ENCODE measurements at places on chromosomes 13 and 19.

GRCh38 chr19:41548954-41549688 lies 26.8 kb upstream of the CEACAM21 start:
- peaks cover 57% of the 10 kb centered on the region for H3K4me1 ChIP-seq
- H3K27ac ChIP-seq: peak overlapping the region; percentile 100
- no peaks in the 10 kb centered on the region for H3K27me3 ChIP-seq
- DNase-seq: peak; percentile 90
- H3K36me3 ChIP-seq: peaks cover 40% of the 10 kb centered on the region

DNA sequence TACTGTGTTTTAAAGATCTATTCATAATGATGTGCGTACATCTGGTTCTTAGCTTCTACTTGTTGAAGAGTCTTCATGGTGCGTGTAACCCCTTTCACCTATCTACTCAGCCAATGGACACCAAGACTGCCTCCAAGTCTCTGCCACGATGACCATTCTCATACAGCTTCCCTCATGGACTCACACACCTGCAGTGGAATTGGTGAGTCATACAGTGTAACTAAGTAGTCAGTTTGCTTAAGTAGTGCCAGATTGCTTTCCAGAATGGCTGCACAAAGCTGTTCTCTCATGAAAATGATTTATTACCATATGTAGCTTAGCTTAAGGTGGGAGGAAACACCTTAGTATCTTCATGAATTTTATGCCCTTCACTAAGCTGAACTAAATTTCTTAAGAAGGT lies 112.3 kb downstream of the AKAP11 start:
- DNase-seq: no peak
- no peaks in the 10 kb centered on the region for H3K36me3 ChIP-seq
- H3K4me3 ChIP-seq: no peak overlapping the region
- peaks cover 37% of the 10 kb centered on the region for H3K4me1 ChIP-seq
- H3K27ac ChIP-seq: no peak overlapping the region
- no peaks in the 10 kb centered on the region for H3K27me3 ChIP-seq

- no peak overlapping the region for H3K27ac ChIP-seq
- no peaks in the 10 kb centered on the region for H3K36me3 ChIP-seq
- DNase-seq: no peak
- peaks cover 4% of the 10 kb centered on the region for H3K27me3 ChIP-seq
- H3K4me1 ChIP-seq: peaks cover 10% of the 10 kb centered on the region
Measured at GRCh38 chr19:49271080-49271753, 53.8 kb downstream of the SLC6A16 start.

GRCh38 chr19:18507021-18507726 lies 14.7 kb downstream of the ELL start:
- no peak overlapping the region for H3K4me3 ChIP-seq
- peaks cover 58% of the 10 kb centered on the region for H3K4me1 ChIP-seq
- no peaks in the 10 kb centered on the region for H3K27me3 ChIP-seq
- DNase-seq: no peak
- peak overlapping the region; percentile 39 for H3K27ac ChIP-seq
- H3K36me3 ChIP-seq: no peaks in the 10 kb centered on the region

- H3K27ac ChIP-seq: no peak overlapping the region
- no peak for DNase-seq
- peaks cover 48% of the 10 kb centered on the region for H3K4me1 ChIP-seq
- no peaks in the 10 kb centered on the region for H3K27me3 ChIP-seq
Measured at GRCh38 chr13:73934215-73934641, 200.0 kb downstream of the KLF12 start.

DNA sequence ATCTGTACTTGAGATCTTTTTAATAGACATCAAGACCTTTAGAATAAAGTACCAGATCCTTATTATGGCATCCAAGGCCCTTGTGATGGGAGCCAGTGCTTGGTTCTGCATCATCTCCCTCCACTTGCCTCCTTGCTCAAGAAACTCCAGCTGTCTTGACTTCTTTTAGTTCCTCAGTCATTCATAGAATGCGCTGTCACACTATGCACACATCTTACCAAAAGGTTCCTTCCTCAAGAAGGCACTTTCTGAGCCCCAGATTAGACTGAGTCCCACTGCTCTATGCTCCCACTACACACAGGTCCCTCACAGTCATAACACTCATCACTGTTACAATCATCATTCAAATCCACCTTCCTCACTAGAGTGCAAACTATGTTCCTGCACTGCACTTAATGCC lies 57.8 kb upstream of the ITM2B start:
- no peak overlapping the region for H3K27ac ChIP-seq
- no peaks in the 10 kb centered on the region for H3K27me3 ChIP-seq
- no peaks in the 10 kb centered on the region for H3K36me3 ChIP-seq
- no peaks in the 10 kb centered on the region for H3K4me1 ChIP-seq
- H3K4me3 ChIP-seq: no peak overlapping the region

DNA sequence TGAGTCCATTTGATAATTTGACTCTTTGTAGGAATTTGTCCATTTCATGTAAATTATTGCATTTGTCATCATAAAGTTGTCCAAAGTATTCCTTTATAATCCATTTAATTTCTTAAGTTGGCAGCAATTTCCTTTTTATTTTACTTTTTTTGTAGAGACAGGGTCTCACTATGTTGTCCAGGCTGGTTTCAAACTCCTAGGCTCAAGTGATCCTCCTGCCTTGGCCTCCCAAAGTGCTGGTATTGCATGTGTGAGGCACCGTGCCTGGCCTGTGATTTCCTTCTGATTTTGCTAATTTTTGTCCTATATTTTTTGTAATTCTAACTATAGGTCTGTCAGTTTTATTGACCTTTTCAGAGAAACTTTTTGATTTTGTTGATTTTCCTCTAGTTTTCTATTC lies 84.9 kb downstream of the URI1 start:
- H3K4me3 ChIP-seq: no peak overlapping the region
- peaks cover 51% of the 10 kb centered on the region for H3K36me3 ChIP-seq
- DNase-seq: no peak
- H3K27me3 ChIP-seq: no peaks in the 10 kb centered on the region
- H3K27ac ChIP-seq: no peak overlapping the region

DNA sequence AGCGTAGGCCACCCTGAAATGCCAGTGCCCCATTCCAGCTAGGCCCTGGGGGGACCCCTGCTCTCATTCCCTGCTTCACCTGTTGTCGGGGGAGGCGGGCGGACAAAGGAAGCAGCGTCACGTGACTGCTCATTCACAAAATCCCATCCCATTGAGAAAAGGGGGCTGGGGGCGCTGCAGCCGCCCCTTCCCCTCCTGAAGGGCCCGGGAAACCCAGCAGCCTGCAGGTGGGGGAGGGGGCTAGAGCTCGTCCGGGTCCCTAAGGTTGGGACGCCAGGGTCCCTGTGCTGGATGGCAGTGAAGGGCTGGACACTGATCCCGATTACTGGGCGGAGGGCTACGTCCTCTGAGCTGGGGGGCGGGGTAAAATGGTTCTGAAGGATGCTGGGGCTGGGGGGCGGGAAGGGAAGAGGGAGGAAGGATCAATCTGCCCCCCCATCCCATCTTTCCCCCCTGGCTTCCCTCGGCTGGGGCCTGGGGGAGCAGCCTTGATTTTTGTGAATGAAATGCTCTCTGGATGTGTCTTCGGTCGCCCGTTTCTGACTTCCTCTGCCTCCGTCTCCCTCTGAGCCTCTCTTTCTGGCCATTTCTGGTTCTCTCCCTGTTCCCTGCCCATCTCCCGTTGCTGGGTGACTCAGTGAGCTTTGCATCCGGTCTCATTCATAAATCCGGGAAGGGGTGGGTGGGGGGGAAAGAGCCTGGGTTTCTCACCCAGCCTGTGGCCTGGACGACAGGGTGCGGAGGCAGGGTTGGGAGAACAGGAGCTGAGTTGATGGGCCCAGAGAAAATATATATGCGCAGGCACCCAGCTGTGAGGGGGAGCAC lies 816 bp downstream of the SPRED3 start:
- DNase-seq: no peak
- H3K27me3 ChIP-seq: peaks cover 18% of the 10 kb centered on the region
- H3K27ac ChIP-seq: no peak overlapping the region
- peaks cover 8% of the 10 kb centered on the region for H3K36me3 ChIP-seq

DNA sequence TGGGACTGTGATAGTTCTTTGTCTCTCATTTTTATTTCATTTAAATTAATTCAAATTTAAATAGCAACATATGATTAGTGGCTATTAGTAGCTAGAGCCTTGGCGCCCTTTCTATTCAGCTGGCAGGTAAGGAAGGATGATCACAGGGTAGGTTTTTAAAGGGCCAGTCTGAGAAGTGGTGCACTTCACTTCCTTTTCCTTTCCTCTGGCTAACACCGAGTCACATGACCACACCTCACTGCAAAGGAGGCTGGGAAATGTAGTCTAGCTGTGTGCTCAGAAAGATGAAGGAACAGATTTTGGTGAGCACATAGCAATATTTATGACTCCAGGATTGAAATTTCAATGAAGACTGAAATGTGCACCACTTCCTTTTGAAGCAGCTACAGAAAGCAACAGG lies 128.7 kb downstream of the TSHZ3 start:
- peaks cover 21% of the 10 kb centered on the region for H3K4me1 ChIP-seq
- no peaks in the 10 kb centered on the region for H3K27me3 ChIP-seq
- no peak overlapping the region for H3K27ac ChIP-seq
- H3K36me3 ChIP-seq: peaks cover 2% of the 10 kb centered on the region
- DNase-seq: peak; percentile 60

GRCh38 chr13:41707194-41707821 lies 250.0 kb downstream of the RGCC start:
- peaks cover 3% of the 10 kb centered on the region for H3K4me1 ChIP-seq
- no peak overlapping the region for H3K27ac ChIP-seq
- DNase-seq: no peak
- H3K4me3 ChIP-seq: no peak overlapping the region

- no peaks in the 10 kb centered on the region for H3K27me3 ChIP-seq
- H3K27ac ChIP-seq: no peak overlapping the region
- no peak overlapping the region for H3K4me3 ChIP-seq
- H3K36me3 ChIP-seq: no peaks in the 10 kb centered on the region
- H3K4me1 ChIP-seq: no peaks in the 10 kb centered on the region
Measured at GRCh38 chr13:30196025-30196424, 111.3 kb downstream of the KATNAL1 start.

GRCh38 chr19:1630811-1631210 lies 21.6 kb downstream of the TCF3 start:
- no peak overlapping the region for H3K4me3 ChIP-seq
- no peaks in the 10 kb centered on the region for H3K4me1 ChIP-seq
- DNase-seq: no peak
- no peak overlapping the region for H3K27ac ChIP-seq

- DNase-seq: no peak
- no peaks in the 10 kb centered on the region for H3K4me1 ChIP-seq
- H3K36me3 ChIP-seq: peaks cover 4% of the 10 kb centered on the region
- H3K4me3 ChIP-seq: no peak overlapping the region
- H3K27ac ChIP-seq: no peak overlapping the region
- no peaks in the 10 kb centered on the region for H3K27me3 ChIP-seq
Measured at GRCh38 chr13:32212421-32212820, 102.7 kb downstream of the ZAR1L start.

GRCh38 chr19:44635581-44636438 lies 7.9 kb upstream of the PVR start:
- H3K36me3 ChIP-seq: no peaks in the 10 kb centered on the region
- H3K4me3 ChIP-seq: no peak overlapping the region
- no peak overlapping the region for H3K27ac ChIP-seq
- no peaks in the 10 kb centered on the region for H3K4me1 ChIP-seq
- peaks cover 3% of the 10 kb centered on the region for H3K27me3 ChIP-seq
- DNase-seq: no peak

GRCh38 chr19:31278555-31279435 lies 70.4 kb downstream of the TSHZ3 start:
- H3K27ac ChIP-seq: no peak overlapping the region
- no peak overlapping the region for H3K4me3 ChIP-seq
- no peak for DNase-seq
- no peaks in the 10 kb centered on the region for H3K36me3 ChIP-seq

DNA sequence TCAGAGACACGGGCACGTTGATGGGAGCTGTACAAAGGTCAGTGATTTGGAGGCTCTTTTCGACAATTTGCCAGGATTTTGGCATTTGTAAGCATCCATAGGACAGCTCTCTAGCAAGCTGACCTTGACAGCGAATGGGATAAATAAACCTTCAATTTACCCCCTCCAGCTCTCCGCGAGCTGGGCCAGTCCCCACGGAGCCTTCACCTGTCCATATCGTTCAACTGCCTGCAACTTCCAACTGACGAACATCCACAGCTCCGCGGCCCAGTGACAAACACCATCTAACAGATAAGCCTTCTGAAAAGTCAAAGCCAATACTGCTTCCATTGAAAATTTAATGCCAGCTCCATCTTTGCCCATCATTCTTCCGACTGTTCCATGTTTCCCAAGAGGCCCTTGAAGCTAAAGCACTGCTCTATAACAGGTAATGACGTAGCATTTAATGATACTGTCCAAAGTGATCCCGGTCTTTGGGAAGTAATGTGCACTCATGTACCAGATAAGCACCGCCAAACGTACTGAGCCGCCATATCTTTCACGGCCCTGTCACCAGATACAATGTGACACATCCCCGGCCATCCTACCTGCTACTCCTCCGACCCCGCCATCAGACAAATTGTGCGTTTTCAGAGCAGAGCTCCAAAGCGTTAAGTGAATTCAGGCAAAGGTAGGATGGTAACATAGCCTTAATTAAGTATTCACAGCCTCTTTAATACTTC lies 365.3 kb upstream of the ZNF507 start:
- H3K36me3 ChIP-seq: no peaks in the 10 kb centered on the region
- DNase-seq: no peak
- no peak overlapping the region for H3K27ac ChIP-seq
- peaks cover 2% of the 10 kb centered on the region for H3K27me3 ChIP-seq
- no peaks in the 10 kb centered on the region for H3K4me1 ChIP-seq

GRCh38 chr13:85799097-85799582 lies at the start of gene SLITRK6:
TSS of gene SLITRK6 (minus strand) at chr13:85799419. CDS start at chr13:85796508, 2,911 bp downstream.
- no peaks in the 10 kb centered on the region for H3K4me1 ChIP-seq
- H3K4me3 ChIP-seq: no peak within 1 kb of the TSS
- no peak for DNase-seq
- H3K27me3 ChIP-seq: no peaks in the 10 kb centered on the region
- H3K36me3 ChIP-seq: no peaks in the 10 kb centered on the region
- H3K27ac ChIP-seq: no peak within 1 kb of the TSS

- H3K36me3 ChIP-seq: no peaks in the 10 kb centered on the region
- DNase-seq: no peak
- H3K4me1 ChIP-seq: peaks cover 6% of the 10 kb centered on the region
- H3K27me3 ChIP-seq: peaks cover 3% of the 10 kb centered on the region
Measured at GRCh38 chr13:102584434-102584833, 12.4 kb upstream of the TPP2 start.

DNA sequence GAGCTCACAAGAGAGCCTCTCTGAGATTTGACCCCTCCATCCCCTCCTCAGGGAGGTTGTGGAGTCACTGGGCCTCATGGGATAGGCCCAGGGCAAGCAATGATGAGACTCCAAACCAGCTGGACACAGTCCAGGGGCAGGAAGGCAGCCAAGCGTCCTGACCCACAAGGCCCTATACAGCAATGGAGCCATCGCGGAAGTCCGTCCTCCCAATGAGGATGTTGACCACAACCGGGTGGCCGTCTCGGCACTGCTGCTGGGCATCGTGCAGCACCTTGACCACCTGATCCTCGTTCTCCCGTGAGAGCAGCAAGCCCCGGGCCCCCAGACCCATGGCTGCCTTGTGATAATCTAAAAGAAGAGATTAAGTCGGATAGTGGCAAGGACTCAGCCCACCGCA lies 7.9 kb downstream of the SYDE1 start:
- peaks cover 19% of the 10 kb centered on the region for H3K36me3 ChIP-seq
- no peaks in the 10 kb centered on the region for H3K4me1 ChIP-seq
- no peak for DNase-seq
- no peak overlapping the region for H3K27ac ChIP-seq
- H3K4me3 ChIP-seq: no peak overlapping the region
- H3K27me3 ChIP-seq: no peaks in the 10 kb centered on the region
